ENCODE measurements at places on chromosomes 5 and 9. TPM values are rescaled to one million over a fixed set of nuclear protein-coding genes. Genes with fewer than 3 reads are reported as not detected.

GRCh38 chr5:66722686-66723085, 126.5 kb downstream of the MAST4 start:
- no peaks in the 10 kb centered on the region for H3K36me3 ChIP-seq
- DNase-seq = no peak
- H3K27me3 ChIP-seq = no peaks in the 10 kb centered on the region
- H3K4me3 ChIP-seq = no peak overlapping the region
- peaks cover 7% of the 10 kb centered on the region for H3K4me1 ChIP-seq

DNA sequence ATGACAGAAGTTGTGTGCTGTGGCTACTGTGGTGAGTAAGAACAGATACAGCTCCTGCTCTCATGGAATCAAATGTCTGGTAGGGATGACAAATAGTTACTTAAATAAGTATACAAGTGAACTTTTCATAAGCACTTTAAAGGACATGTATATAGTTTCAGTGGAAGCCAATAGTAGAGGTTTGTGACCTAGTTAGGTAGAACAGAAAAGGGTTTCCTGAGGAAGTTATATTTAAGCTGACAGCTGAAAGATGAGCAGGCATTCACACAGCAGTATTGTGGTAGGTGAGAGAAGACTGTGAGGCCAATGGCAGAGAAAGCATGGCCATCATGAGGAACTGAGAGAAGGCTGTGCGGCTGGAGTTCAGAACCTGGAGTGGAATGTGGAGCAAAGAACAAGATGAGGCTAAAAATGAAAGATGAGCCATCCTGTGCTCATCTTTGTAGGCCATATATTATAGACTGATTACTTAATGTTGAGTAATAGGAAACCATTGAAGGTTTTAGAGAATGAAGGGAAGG, 15.4 kb downstream of the FAM174A start:
- H3K27ac ChIP-seq = no peak overlapping the region
- H3K4me3 ChIP-seq = no peak overlapping the region
- H3K36me3 ChIP-seq = no peaks in the 10 kb centered on the region
- H3K4me1 ChIP-seq = no peaks in the 10 kb centered on the region

- DNase-seq = no peak
- peaks cover 5% of the 10 kb centered on the region for H3K36me3 ChIP-seq
- H3K27me3 ChIP-seq = no peaks in the 10 kb centered on the region
- H3K4me1 ChIP-seq = no peaks in the 10 kb centered on the region
Measured at GRCh38 chr5:78486218-78486617, 125.8 kb downstream of the SCAMP1 start.

GRCh38 chr5:95922798-95923197, 38.9 kb downstream of the ELL2 start:
- no peak overlapping the region for H3K4me3 ChIP-seq
- H3K27me3 ChIP-seq = no peaks in the 10 kb centered on the region
- H3K36me3 ChIP-seq = no peaks in the 10 kb centered on the region
- no peak overlapping the region for H3K27ac ChIP-seq
- H3K4me1 ChIP-seq = peaks cover 7% of the 10 kb centered on the region

- no peak for DNase-seq
- no peak overlapping the region for H3K27ac ChIP-seq
- no peak overlapping the region for H3K4me3 ChIP-seq
- H3K36me3 ChIP-seq = no peaks in the 10 kb centered on the region
- H3K27me3 ChIP-seq = no peaks in the 10 kb centered on the region
- no peaks in the 10 kb centered on the region for H3K4me1 ChIP-seq
Measured at GRCh38 chr9:87537625-87538024, 40.0 kb downstream of the DAPK1 start.

GRCh38 chr5:177455036-177455660, 8.5 kb downstream of the PRR7 start:
- H3K4me3 ChIP-seq = peak overlapping the region; percentile 66
- H3K36me3 ChIP-seq = no peaks in the 10 kb centered on the region
- H3K27me3 ChIP-seq = no peaks in the 10 kb centered on the region
- H3K27ac ChIP-seq = peak overlapping the region; percentile 63
- peak; percentile 82 for DNase-seq
- H3K4me1 ChIP-seq = peaks cover 20% of the 10 kb centered on the region

DNA sequence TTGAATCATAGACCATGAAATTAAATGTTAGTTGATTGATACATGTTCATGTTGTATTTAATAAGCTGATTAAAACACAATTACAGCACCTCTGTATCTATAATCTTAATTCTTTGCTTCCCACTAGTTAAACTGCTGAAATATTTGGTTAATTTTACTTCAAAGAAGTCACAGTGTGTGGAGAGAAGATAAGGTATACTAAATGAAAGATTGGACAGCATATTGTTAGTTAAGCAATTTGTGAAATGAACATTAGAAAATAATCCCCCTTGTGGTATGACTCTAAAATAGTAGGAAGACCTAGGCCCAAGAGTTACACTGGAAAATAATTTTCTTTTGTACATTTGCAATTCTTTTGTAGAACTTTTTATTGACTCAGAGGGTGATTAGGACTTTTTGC, 30.3 kb downstream of the MAN2A1 start:
- DNase-seq = no peak
- peaks cover 22% of the 10 kb centered on the region for H3K36me3 ChIP-seq
- H3K27ac ChIP-seq = no peak overlapping the region
- H3K4me1 ChIP-seq = no peaks in the 10 kb centered on the region
- no peak overlapping the region for H3K4me3 ChIP-seq
- no peaks in the 10 kb centered on the region for H3K27me3 ChIP-seq

Gene NPM1
- 335 TPM for total RNA-seq

Gene GRAMD2B
- 38.2 TPM for total RNA-seq

Gene CDKN2B-AS1
- 0.46 TPM for total RNA-seq

Gene PPP2R2B
- total RNA-seq = 0.25 TPM

Gene EHMT1
- 55.9 TPM for total RNA-seq
